ENCODE measurements at places on chromosomes 1 and 21. TPM values are rescaled to one million over a fixed set of nuclear protein-coding genes. Genes with fewer than 3 reads are reported as not detected.

GRCh38 chr1:207822124-207822601 lies 70.3 kb downstream of the CD46 start:
- no peak for DNase-seq
- no peaks in the 10 kb centered on the region for H3K27me3 ChIP-seq
- no peak overlapping the region for H3K27ac ChIP-seq
- H3K4me3 ChIP-seq: no peak overlapping the region
- H3K4me1 ChIP-seq: peaks cover 16% of the 10 kb centered on the region

ECM1 gene
- total RNA-seq: 2.0 TPM

DNA sequence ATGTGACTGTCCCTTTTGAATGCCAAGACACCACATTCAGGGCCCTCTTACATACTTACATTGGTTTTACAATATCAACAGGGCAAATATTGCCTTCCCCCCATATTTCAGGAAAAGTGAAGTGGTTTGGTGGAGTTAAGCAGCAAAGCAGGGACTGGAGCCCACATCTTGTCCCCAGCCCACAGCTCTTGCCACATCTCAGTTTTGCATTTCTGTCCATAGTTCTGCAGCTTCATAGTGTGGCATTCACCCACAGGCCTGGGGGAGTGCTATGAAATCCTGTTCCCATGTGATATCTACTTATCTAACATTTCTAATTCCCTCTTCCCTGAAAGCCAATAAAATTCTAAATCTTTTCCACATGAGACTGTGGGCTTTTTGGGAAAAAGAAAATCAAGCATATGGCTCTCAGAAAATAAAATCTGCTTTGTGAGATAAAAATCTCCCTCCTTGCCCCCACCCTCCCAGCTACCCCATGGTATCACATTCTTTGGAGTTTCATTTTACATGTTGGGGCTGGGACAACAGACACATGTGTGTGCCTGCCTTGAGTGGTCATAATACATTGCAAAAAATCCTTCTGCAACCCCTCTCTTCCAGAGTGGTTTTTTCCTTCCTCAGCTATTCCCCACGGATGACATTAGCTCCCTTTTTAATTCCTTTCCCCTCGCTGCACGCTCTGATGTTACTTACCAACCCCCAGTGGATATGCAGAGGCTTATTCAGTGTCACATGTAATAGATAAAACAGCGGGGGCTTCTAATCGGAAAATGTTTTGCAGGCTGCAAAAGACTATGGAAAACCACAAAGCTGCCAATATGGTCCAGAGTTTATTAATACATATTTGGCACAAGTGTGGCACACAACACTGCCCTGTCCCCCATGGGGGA lies 20.5 kb upstream of the CD2 start:
- no peak overlapping the region for H3K27ac ChIP-seq
- H3K4me1 ChIP-seq: no peaks in the 10 kb centered on the region
- no peak for DNase-seq
- no peak overlapping the region for H3K4me3 ChIP-seq
- H3K27me3 ChIP-seq: no peaks in the 10 kb centered on the region

DNA sequence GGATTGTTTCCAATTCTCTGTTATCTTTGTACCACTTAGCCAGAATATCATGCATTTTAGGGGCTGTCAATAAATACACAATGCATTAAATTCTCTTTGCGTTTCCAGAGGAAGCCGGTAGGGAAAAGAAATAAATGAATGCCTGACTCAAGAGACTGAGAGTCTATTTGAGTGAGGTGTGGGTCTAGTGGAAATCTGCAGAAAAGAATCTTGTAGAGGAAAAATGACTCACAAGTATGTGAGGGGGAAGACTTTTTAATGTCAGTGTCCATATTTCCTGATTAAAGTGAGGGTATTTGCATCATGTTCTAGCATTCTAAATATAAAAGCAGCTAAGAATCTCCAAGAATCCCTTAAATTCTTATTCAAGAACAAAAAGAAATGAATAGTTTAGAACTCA lies 271.1 kb downstream of the PTPRC start:
- no peak overlapping the region for H3K27ac ChIP-seq
- no peak for DNase-seq
- H3K36me3 ChIP-seq: no peaks in the 10 kb centered on the region
- H3K27me3 ChIP-seq: no peaks in the 10 kb centered on the region
- H3K4me3 ChIP-seq: no peak overlapping the region
- no peaks in the 10 kb centered on the region for H3K4me1 ChIP-seq

DNA sequence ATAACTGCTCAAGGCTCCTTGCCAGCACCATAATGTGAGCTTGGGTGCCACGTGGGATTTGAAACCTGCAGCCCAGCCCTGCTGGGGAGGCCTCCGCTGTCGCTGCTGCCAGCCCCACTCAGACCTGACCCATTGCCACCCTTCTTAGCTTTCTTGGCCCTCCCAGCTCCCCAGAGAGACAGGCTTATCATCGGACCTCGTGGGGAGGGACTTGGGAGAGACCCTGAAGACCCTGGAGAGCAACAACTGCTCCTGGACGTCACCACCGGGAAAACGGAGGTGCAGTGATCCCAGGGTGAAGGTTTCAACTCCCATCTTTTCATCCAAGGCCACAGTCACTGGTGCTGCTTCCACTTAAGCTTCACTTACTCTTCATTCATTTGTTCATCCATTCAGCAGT lies 596.1 kb downstream of the PTPRU start:
- H3K27ac ChIP-seq: no peak overlapping the region
- no peak overlapping the region for H3K4me3 ChIP-seq
- no peak for DNase-seq
- H3K27me3 ChIP-seq: peaks cover 21% of the 10 kb centered on the region
- H3K36me3 ChIP-seq: no peaks in the 10 kb centered on the region
